MV-4-11 (cell line): ENCODE measurements at places on chromosomes 1 and 21.

DNA sequence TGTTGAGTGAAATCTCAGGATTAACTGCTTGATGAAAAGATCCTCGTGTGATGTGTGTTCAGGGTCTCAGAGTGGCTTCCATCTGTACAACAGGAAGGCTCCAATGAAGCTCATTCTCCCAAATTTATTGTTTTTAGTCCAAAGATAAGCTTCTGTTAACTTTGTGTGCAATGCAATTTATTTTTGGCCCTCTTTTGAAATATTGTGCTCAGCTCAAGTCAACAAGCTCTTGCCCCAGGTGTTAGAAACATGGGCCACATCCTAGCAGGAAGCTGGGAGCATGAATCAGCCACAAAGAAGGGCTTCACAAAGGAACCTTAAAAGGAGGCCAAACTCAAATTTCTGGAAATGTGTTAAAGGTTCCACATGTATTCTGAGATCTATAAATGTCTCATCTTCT lies 135.7 kb downstream of the PCP4 start:
- no peak for DNase-seq

- peak; percentile 3 for DNase-seq
Observed at GRCh38 chr1:186102547-186103148, 272.4 kb downstream of the TPR start.

- DNase-seq, result no peak
Observed at GRCh38 chr1:39926820-39927219, 25.1 kb upstream of the MYCL start.

- DNase-seq, result no peak
Observed at GRCh38 chr1:190455631-190456030, 22.0 kb downstream of the BRINP3 start.

- no peak for DNase-seq
Observed at GRCh38 chr1:17561247-17561548, 21.7 kb downstream of the ARHGEF10L start.

DNA sequence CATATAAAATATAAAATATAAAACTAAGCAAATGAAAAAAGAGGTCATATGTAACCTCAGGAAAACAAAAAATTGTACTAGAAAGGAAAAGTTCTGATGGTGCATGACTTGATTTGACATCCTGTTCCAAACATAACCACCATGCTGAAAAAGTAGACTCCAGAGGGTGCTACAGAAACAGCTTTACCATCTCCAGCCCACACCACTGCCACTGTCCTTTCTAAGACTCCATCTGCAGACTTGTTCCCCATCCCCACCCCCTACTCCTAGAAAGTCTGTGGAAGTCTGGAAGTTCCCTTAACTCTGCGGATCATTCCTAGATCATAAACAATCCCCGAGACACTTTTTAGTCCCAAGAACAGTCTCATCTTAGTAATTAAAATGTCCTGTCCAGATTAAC lies 20.5 kb downstream of the GLIS1 start:
- DNase-seq, result no peak

DNA sequence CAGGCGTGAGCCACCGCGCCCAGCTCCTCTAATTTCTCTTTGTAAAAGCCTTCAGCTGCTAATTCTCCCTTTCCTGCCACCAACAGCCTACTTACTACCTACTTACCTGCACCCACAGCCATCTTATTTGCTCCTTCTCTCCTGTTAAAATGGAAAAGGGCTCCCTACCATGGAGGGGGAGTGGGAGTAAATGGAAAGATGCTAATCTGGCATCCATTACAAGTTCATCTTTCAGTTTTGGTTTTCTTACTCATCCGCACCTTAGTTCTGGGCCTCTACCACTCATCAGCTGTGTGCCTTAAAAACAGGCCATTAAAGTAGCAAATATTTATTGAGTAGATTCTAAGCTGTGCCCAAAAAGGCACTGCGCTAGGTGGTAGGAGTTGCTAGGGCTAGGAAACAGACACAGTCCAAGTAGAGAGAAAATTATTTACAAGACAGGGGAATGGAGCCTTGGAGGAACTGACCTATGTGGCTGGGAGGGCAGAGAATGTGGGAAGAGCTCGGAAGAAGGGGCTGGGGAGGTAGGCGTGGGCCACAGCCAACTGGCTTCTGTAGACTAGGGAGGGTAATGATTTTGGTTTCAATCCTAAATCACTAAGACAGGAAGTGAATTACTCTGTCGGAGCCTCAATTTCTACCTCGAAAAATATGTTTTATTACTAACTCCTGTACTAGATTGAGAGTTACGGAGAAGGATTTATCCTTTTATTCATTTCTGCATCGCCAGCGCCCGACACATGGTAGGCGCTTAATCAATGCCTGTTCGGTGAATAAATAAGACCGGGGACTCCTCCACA lies 685 bp upstream of the DDI2 start:
- DNase-seq, result no peak

DNA sequence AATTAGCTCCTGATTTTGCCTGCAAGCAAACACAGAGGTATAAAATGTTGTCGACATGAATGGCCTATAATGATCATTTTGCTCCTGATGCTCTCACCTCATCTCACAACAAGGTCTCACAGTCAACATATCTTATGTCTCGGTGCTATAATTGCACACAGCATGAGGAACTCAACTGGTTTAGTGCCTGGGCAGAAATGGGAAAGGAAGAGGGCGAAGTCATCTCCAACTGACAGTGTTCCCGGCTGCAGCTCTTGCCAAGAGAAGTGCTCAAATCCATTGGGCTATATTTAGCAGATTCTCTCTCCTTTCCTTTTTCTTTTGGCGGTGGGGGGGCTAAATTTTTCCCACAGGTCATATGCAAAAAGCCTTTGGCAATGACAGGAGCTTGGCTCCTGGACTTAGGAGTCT lies 53.0 kb downstream of the SLC45A1 start:
- DNase-seq, result no peak

- DNase-seq, result no peak
Observed at GRCh38 chr1:28374297-28374696, 4.8 kb downstream of the PHACTR4 start.

DNA sequence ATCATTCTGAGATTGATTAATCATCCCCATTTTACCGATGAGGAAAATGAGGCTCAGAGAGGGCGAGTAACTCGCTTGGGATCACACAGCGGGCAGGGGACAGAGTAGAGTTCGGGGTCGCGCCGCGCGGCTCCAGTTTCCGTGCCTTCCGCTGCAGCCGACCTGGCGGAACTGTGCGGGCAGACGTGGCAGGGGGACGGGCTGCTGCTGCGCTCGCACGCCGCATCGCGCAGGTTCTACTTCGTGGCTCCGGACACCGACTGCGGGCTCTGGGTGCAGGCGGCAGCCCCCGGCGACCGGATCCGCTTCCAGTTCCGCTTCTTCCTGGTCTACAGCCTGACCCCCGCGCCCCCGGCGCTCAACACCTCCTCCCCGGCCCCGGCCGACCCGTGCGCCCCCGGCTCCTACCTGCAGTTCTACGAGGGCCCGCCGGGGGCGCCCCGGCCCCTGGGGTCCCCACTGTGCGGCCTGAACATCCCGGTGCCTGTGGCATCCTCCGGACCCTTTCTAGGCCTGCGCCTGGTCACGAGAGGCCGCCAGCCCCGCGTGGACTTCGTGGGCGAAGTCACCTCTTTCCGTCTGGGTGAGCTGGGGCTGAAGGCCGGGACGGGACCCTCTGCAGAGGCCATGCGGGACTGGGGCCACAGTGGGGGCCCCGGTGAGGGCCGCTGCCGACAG lies 2.3 kb downstream of the LDLRAD2 start:
- DNase-seq, result no peak

DNA sequence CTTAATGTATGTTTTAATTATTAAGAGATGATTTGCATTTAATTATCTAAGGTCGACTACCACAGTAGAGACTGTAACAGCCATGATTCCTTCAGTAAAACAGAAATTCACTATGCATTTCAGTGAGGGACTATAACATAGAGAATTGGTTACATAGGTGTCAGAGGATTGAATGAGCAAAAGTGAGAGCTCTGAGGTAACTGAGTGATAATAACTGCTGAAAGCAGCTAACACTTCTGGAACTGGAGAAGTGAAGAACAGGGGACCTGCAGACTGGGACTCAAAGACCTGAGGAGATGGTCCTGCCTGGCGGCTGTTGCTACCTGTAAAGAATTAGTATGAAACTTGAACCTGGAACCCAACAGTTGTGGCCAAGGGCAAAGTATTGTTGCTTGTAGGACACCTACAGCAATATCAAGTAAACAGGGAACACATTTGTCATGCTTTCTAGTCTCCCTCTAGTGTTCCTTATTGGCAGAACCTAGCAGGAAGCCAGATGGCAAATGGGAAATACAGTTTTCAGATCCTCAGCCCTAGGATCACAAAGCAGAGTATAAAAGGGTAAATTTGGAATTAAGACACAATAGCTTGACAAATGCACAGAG lies 110.6 kb downstream of the HS2ST1 start:
- peak; percentile 35 for DNase-seq
